ENCODE measurements at places on chromosomes 5 and 9.

GRCh38 chr9:34869390-34869789 is 88.7 kb upstream of the PHF24 start:
- DNase-seq = no peak

GRCh38 chr9:92563116-92564100 is 27.6 kb upstream of the ECM2 start:
- DNase-seq = no peak

- DNase-seq = no peak
These were observed 52.1 kb upstream of the PITX1 start for GRCh38 chr5:135085936-135086725.

GRCh38 chr9:81227507-81228245 is 461.7 kb downstream of the TLE1 start:
- no peak for DNase-seq

GRCh38 chr9:34163434-34163833 is 15.4 kb upstream of the UBAP1 start:
- no peak for DNase-seq

DNA sequence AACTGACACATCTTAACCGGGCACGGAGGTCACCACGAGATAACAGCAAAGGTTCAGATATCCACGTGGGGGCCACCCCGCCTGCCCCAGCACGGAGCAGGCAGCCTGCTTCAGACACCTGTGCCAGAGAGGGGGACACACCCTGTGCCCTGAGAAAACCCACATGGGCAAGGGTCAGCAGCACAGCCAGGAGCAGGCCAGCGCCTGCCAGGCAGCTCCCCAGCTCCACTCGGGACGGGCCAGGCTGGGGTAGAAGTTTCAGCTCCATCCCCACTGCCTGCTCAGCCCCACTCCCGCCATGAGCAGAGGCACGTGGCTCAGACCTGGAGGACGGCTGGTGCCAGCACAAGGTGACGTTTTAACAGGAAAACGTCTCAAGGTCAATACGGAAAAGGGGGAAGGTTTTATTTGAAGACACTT is 22.2 kb downstream of the SLC12A7 start:
- DNase-seq = no peak

GRCh38 chr9:112624711-112625707 is 92.9 kb downstream of the INIP start:
- no peak for DNase-seq

GRCh38 chr5:125227333-125228095 is 481.1 kb upstream of the ZNF608 start:
- DNase-seq = no peak

- DNase-seq = no peak
These were observed 442.6 kb upstream of the RGMB start for GRCh38 chr5:98330871-98331270.

DNA sequence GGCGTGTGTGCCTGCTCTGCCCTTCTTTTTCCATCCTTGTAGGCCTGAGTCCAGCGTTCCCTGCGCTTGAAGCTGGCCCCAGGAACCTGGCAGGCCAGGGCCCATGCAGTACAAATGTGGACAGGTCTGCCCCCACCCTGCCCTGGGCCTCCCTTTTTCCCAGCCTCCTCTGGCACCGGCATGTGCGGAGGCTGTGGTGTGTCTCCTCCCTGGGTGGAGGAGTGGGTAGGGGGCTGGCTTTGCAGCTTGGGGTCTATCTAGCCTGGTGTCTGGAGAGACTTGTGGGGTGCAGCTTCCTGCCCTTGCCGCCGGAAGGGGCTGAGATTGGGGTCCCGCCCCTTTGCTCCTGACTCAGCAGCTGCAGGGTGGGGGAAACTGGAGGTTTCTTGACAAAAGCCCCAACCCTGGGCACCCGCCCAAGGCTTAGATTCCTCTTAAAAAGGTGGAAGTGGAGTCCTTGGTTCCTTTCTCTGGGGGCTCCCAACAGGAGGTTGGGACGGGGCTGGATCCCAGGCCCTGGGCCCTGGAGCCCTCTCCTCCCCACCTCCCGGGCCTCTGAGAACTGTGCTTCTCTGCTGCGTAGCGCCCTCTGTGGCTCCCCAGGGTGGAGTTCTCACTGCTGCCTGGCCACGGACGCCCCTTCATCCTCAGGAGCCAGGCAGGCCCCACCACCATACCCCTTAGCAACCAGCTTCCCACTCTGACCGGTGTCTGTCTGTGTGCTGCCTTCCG is 18.0 kb downstream of the RXRA start:
- DNase-seq = no peak

GRCh38 chr5:147713550-147714295 is 68.8 kb downstream of the JAKMIP2 start:
- no peak for DNase-seq

DNA sequence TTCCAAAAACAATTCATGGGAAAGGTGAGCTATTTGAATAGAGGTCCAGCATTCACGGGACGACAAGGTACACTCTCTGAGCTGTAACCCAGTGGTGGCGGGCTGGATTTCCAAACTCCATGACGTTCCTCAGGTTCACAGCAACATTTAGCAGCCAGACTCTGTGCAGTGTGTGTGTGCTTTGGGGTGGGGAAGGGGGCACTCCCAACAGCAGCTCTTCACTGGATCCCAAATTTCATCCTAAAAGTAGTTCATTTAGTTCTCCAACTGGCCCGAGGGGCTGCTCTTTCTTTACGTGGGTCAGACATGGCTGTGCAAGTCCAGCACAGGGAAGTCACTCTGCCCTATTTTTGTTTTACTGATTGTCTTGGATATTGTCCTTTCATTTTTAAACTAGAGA is 98.0 kb upstream of the IRX2 start:
- DNase-seq = no peak

- no peak for DNase-seq
These were observed 39.7 kb upstream of the TNFAIP8 start for GRCh38 chr5:119316086-119316485.

- DNase-seq = no peak
These were observed 100.1 kb upstream of the LRRTM2 start for GRCh38 chr5:138975098-138975847.

DNA sequence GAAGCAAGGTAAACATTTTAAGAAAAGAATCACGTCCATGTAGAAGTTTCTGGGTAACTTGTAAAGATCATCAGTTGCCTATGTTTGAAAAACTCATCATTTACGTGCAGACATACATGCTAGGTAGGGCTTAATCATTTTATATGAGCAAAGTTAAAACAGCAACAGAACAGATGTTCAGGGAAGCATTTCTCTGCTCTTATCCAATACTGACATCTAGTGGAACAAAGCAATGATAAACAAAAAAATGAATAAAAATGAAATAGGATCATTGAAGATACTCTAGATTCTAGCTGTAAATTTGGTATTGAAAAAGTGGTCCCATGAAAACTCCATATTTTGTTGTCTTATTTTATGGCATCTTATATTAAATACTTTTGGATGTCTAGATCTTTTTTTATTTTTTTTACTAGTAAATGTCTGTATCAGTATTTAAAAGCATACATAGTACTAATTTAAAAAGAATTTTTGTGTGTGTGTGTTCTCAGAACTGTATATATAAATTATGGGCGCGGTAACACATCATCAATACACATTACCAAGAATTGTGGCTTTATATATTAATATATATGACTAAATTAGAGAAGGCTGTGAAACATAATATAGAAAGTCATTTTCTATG is 1050.2 kb downstream of the CDH12 start:
- peak; percentile 10 for DNase-seq

GRCh38 chr9:104028827-104029226 is 65.3 kb upstream of the SMC2 start:
- no peak for DNase-seq

DNA sequence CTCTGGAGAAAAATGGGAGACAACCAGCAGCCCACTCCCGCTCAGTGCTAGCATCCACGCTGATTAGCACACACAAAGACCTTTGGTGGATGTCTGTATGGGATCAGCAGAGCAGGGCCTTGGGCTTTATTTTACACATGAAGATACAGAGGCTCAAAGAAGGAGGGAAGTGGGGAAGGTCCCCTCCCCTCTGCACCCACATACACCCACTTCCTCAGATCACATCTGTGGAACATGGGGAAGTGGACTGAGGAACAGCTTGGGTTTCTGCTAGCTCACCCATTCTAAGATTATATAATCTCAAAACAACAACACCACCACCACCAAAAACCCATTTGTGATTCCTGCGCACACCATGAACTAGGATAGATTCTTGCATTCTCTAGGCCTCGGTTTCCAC is 14.0 kb downstream of the GGTA1 start:
- no peak for DNase-seq

- no peak for DNase-seq
These were observed 4.3 kb upstream of the RNF44 start for GRCh38 chr5:176541338-176542134.

- DNase-seq = no peak
These were observed 42.6 kb downstream of the NACC2 start for GRCh38 chr9:136052472-136052880.

- no peak for DNase-seq
These were observed 218.2 kb downstream of the GNA14 start for GRCh38 chr9:77429928-77430327.

DNA sequence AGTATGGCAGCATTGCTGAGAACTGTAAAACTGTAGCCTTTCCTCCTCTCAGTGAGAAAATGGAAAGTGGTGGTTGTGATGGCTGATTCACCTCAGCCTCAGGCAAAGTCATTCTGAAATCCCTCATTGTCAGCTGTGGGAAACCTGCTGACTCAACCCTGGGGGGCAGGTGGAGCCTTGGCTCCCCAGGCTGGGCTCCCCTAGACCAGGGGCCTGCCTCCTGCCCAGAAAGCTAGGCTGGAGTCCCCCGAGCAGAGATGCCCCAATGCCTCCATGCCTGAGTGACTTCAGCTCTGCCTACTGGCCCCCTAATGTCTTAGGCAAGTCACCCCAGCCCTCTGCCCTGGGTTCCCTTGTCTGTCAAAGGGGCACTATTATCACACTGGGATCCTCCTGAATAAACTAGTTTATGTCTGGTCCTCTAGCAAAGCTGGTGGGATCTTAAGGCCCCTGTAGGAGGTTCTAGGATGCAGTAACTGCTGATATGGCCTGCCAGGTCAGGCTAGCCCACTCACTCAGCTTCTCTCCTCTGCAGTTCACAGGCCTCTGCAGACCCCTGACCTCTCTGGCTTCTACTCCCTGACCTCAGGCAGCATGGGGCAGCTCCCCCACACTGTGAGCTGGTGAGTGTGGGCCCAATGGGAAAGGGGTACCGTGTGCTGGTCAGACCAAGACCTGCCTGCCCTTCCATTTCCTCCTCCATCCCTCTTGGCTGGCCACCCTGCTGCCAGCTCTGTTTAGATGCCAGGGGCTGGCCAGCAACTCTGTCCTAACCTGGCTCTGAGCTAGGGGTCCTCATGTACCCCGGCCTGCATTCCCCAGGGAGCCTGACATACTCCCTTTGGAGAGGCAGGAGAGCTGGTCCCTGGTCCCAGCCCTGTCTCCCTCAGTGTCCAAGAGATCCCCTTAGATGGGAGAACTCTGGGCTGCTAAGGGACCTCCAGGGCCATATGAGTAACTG is 24.2 kb downstream of the TCF7 start:
- no peak for DNase-seq

- no peak for DNase-seq
These were observed 52.4 kb downstream of the EHMT1 start for GRCh38 chr9:137671196-137671538.

DNA sequence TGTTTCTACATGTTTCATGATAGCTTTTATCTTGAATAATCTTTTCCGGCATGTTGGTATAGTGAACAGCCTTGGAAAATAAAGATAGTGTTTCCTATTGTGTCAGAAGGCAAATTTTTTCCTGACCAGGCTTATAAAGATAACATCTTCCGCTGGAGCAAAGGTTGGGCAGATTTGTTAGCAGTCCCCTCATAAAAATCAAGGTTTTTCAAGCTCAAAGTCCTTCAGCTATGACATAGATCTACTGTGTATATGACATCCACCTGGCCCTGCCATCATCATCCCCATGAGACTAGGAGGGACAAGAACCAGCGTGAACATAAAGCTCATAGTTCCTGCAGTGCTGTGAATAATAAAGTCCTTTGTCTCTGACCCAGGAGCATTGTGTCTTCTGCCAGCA is 30.4 kb upstream of the OTULINL start:
- no peak for DNase-seq

GRCh38 chr5:13325765-13326164 is 618.7 kb downstream of the DNAH5 start:
- DNase-seq = no peak

DNA sequence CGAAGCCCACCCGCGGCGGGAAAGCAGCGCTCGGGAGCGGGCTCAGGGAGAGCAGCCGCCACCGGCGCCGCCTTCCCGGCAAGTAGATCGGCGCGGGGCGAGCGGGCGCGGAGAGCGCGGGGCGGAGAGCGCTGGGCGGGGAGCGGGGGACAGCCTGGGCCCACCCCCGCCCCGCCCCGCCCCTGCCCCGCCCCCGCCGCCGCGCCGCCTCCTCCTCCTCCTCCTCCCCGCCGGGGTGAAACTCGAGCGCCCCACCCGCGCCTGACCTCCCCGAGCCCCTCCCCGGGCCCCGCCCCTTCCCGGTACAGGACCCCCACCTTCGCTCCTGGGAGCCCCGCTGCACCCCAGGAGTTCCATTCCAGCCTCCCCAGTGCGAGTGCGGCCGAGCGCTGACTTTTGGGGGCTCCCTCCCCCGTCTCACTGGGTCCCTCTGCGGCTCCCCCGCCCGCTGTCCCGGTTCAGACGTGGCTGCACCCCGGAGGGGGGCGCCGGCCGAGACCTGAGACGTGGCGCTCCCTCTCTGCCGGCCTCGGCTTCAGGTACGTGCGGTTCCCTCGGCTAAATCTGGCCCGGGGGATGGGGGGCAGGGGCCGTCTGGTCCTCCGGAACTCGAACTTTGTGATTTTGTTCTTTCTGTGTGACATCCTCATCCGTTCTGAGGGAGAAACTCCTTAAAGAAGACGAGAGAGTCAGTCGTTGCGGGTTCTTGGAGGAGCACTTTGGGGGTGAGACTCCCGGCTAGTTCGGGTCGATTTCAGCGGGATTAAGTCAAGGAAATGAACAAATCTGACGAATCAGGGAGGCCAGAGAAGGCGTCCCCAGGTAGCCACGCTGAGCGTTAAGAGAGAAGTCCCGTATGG is at the start of gene SEMA5A:
Gene SEMA5A, minus strand, starts transcription at position 84 of the 860 bp plus-strand sequence. CDS start 166,129 bp downstream, outside the sequence.
- no peak for DNase-seq

DNA sequence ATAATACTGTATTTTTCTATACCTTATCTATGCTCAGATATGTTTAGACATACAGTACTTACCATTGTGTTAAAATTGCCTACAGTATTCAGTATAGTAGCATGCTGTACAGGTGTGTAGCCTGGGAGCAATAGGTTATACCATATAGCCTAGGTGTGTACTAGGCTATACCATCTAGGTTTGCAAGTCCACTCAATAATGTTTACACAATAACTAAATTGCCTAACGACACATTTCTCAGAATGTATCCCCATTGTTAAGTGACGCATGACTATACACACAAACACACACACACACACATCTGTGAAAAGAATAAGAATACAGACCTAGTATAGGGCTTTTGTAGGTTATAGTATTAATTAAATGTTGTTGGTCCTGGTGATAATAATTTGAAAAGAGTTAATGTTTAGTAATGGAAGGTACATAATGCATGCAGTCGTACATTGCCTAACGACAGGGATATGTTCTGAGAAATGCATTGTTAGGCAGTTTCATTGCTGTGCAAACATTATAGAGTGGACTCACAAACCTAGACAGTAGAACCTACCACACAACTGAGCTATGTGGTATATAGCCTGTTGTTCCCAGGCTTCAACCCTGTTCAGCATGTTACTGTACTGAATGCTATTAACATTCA is 13.6 kb downstream of the TDRD7 start:
- DNase-seq = no peak
